ENCODE measurements at places on chromosomes 13 and 19.

- no peak for DNase-seq
Observed at GRCh38 chr19:33551676-33552075, 30.1 kb upstream of the PEPD start.

- DNase-seq = no peak
Observed at GRCh38 chr13:41631296-41631965, 174.1 kb downstream of the RGCC start.

- no peak for DNase-seq
Observed at GRCh38 chr19:58401840-58402421, 6.5 kb downstream of the RNF225 start.

GRCh38 chr13:81986308-81986707, 1645.4 kb upstream of the SPRY2 start:
- DNase-seq = no peak

- DNase-seq = no peak
Observed at GRCh38 chr19:29552454-29553280, 26.9 kb downstream of the VSTM2B start.
